ENCODE measurements at places on chromosomes 4 and X.
A peak's percentile ranks its signal among the peaks of the same experiment; 100 is the strongest.

DNA sequence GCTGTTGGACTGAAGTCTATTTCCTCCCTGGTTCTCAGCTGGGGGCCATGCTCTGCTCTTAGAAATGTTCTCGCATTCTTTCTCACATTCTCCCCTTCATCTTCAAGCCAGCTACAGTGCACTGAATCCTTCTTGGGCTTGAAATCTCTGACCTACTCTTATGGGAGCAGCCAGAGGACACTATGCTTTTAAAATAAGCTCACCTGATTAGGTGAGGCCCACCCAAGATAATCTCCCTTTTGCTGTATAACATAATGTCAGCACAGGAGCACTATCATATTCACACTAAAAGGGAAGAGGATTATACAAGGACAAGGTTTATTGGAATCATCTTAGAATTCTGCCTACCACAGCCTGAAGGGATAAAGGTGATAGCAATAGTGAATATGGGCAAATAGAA lies 146.3 kb downstream of the ZNF674 start:
- DNase-seq: no peak

DNA sequence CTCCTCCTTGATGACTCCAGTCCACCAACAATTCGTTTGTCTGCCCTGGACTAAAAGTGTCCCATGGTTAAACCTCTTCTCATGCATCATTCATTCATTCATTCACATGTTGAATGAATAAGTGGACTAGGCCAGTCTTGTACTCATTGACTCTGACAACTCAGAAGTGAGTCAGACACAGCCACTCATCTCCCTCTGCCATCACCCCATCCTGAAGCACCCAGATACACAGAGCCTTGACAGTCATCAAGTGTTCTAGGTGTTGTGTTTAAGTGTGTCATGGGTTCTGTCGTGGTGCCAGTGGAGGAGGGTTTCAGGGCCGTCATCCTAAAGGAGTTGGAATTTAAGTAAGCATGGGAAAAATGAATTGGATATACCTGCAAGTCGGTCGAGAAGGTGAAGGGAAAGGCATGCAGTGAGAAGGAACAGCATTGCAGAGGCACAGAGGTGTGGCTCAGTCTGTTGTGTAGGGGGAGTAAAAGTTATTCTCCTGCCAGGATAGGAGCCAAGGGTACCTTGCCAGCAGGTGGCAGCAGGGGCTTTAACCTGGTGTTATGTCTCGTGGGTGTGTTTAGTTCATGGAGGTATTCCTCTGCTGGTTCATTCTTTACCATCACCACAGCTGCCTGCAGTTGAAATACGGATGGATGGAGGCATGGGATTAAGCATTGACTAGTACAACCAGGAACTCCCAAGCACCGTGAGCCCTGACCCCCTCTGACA lies 18.3 kb downstream of the MAGED2 start:
- DNase-seq: no peak

DNA sequence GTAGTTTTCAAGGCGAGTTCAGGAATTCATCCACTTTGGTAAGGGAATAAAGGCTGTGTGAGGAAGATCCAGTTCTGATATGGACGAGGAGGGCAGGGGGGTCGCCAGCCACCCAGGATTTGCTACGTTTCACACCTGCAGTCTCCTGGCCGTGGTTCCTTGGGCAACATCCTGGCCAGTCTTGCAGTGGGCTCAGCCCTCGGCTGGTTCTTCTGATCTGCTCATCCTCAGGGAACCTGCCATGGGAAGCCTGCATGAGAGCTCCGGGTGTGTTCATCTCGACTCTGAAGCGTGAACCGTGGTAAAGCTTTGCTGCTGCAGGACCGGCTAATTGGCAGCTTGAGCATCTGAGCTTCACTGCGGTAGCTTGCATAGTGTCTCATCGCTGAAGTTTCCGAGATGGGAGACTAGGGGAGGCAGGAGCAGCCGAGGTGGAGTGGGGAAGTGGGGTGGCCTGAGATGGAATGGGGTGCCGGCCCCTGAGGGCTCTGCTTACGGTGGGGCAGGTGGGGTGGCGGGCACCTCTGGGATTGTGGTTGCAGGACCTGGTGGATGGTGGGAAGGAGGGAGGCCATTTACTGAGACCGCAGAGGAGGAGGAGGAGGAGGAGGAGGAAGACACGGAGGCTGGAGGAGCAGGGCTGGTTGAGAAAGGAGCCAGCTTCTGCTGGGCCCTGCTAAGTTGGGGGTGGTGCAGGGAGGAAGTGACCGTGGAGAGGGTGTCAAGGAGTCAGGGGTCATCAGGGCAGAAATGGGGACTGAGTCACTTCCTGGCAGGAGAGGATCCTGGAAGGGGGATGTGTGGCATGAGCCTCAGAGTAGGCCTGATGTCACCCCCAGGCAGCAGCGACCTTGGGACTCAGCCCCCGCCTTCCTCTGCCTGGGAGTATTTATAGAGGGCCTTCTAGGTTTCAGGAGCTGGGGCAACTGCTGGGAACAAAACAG lies 213.1 kb upstream of the PSAPL1 start:
- DNase-seq: no peak

DNA sequence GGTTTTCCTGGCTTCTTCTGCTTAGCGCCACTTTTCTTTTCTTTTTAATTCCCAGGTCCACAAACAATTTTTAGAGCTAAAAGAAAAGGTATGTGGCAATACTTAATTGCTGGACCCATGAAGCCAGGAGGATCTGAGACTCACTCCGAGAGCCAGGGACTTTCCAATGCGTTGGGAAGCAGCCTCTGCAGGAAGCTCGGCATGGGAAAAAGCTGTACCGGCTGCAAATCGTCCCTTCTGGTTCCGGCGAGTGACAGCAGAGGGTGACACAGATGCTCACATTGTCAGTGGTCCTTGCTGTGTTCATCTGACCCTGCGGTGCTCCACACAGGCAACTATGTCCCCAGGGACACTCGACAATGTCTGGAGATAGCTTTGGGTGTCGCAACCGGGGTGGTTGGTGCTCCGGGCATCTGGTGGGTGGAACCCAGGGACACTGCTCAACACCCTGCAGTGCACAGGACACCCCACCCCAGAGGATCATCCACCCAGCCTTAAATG lies 164.0 kb downstream of the PRKX start:
- no peak for DNase-seq

GRCh38 chr4:23333946-23334878 lies 555.6 kb downstream of the PPARGC1A start:
- DNase-seq: no peak

GRCh38 chrX:572538-573124 lies 58.0 kb upstream of the SHOX start:
- DNase-seq: no peak

DNA sequence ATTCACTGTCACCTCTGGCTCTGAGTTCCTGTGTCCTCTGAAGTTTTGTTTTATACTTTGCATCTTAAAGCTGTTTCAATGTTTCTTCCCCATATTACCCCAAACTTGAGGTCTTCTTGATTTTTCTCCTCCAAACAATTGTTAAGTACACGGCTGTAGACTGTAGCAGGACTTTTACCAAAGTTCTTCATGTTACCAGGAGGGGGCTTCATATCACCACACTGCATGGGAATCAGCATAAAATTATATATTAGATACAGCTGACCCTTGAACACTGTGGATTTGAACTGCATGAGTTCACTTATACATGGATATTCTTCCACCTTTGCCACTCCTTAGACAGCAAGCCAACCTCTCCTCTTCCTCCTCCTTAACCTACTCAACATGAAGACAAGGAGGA lies 56.6 kb downstream of the SPATA18 start:
- DNase-seq: no peak

DNA sequence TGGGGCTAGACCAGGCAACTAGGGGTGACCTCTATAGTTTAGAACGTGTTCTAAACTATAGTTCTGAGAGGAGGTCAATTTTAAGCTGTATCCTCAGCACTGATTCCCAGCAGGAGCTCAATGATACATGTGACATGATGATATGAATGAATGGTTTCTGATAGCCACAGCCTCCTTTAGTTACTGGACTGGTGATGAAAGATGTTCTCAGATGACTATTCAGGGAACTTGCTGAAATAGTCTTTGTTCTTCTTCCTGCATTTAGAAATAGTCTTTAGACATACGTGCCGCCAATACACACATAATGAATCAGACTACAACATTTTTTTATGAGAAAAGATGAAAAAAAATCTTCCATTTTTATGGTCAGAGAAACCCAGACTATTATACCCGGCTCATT lies 116.3 kb upstream of the TMEM150C start:
- DNase-seq: no peak

DNA sequence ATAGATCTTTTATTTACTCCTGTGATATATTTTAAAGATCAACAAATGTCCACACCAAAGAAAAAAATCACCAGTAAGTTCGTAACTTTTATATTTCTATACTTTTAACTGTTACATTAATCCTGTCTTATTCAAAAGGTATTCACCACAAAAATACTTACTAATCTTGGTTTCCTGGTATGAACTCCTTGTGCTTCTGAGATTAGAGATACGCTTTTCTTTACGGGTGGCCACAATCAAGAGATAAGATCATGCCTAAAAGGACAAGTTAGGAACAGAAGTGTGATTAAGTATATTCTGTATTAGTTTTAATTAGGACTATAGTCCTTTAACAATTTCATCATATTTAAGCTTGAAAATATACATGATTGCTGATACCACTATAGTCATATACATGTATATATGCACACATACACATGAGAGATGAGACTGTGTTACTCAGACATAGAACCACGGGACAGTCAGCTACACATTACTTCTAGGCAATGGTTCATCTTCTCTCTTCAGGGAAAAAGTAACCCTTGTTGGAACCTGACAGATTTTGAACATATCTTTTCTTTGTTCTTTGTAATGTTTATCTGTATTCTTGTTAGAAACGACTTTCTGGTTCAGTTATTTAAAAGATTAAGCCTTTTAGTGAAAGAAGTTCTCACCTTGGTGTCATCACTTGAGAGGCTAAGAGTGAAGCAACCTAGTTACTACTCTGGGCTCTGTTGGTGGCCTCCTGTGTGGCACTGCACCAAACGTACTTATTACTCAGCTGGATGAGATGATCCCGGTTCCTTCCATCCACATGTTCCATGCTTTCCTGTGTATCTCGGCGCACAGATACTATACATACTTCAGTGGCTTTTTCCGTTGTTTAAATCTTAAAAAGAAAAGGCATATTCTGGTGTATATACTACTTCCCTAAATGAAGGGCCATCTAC lies 146.1 kb downstream of the CBR4 start:
- no peak for DNase-seq

GRCh38 chrX:30943984-30944383 lies 54.9 kb upstream of the TAB3 start:
- DNase-seq: no peak

- DNase-seq: peak; percentile 37
Measured at GRCh38 chrX:104136241-104137019, 20.4 kb downstream of the SLC25A53 start.

All from stimulated activated CD4-positive, alpha-beta T cell treated with anti-CD3 and anti-CD28 coated beads, Interleukin-2, amount 100 ng/mL, for 48 hours (primary cell).